ENCODE measurements at places on chromosomes 7 and 10. TPM values are rescaled to one million over a fixed set of nuclear protein-coding genes. Genes with fewer than 3 reads are reported as not detected.

Gene JAZF1
- 13.1 TPM for total RNA-seq

Gene TWNK
- total RNA-seq, result 6.1 TPM

Gene DEPP1
- 3.6 TPM for total RNA-seq

Gene OR2F2
- total RNA-seq, result not detected

Gene KIF20B
- total RNA-seq, result 2.4 TPM

Gene AKR1C1
- 14.4 TPM for total RNA-seq

Gene PLCE1
- total RNA-seq, result 0.29 TPM

Gene NCF1
- 0.29 TPM for total RNA-seq

Gene PTN
- total RNA-seq, result 5.9 TPM

Gene KCNIP2
- 0.57 TPM for total RNA-seq

Gene ZNF488
- total RNA-seq, result not detected

Gene WDR86
- 3.1 TPM for total RNA-seq

Gene PRLHR
- not detected for total RNA-seq
